ENCODE measurements at places on chromosomes 16 and 17.

DNA sequence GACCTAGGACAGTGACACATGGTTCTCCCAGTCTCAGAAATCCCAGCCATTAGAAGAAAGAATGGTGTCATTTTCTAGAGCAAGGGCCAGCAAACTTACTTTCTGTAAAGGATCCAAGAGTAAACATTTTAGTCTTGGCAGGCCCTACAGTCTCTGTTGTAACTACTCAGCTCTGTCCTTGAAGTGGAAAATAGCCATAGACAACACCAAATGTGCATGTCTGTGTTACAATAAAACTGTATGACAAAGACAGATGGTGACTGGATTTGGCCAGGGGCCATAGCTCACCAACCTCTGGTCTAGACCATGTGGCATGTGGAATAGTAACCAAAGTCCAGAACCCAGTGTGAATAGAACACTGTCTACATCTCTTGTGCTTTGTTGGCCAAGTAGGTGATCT is 286.5 kb downstream of the HS3ST4 start:
- no peak for DNase-seq

DNA sequence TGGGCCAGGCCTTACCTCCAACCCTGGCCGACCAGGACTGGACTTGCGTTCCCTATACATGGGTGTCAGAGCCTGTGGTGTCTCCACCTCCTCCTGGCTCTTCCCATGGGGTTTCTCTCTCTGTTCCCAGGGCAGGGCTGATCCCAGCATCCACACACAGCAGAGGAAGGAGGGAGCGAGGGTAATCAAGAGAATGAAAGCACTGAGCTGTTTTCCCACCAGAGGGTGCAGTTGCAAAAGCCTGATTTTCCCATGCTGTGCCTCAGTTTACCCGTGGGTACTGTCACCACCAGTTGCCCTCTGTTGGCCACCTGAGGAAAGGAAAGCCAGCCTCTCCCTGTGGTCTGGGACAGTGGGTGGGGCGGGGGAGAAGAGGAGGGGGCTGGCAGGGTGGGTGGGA is 249.7 kb upstream of the GSE1 start:
- DNase-seq = no peak

DNA sequence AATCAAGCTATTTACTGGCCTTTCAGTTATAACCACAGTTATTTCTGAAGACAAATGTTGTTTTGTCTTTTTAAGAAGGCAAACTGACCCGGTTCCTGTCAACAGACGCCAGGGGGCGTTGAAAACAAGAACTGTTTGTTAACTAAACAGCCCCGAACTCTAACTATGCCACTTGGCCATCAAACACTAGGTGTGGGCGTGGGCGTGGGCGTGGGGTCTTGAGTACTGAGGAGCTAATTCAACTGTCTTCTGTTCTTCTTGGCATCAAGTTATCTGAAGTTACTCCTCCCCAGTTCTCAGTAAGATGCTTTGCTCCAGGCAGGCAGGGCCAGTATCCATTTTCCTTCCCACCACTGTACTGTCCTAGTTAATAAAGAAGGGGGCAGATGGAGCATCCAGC is 63.3 kb upstream of the MTMR4 start:
- DNase-seq = peak; percentile 70

DNA sequence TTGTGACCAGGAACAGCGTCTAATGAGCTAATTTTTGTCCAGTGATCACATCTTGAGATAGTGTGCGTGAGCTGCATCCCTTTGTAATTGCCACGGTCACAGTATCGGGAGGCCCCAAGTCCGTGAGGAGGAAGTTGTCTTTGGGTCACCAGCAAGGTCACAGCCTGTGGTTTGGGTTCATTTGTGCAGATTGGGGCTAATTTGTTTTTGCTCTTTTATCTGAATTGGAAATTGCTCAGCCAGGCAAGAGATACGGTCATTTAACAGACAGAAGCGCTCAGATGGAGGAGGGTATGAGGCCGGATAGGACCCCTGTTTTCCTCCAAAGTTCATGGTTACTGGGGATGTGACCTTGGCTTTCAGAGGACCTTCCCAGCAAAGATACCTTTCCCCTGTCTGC is 174.1 kb downstream of the SNX29 start:
- no peak for DNase-seq

- peak; percentile 41 for DNase-seq
These were observed 19.8 kb upstream of the CMIP start for GRCh38 chr16:81424771-81425170.

- no peak for DNase-seq
These were observed 105.8 kb downstream of the TANC2 start for GRCh38 chr17:63071797-63072196.

GRCh38 chr17:19382531-19383444 is 4.2 kb downstream of the MFAP4 start:
- DNase-seq = no peak

- no peak for DNase-seq
These were observed 30.3 kb upstream of the IL17C start for GRCh38 chr16:88608076-88608475.

- DNase-seq = no peak
These were observed 1.7 kb upstream of the METTL22 start for GRCh38 chr16:8619671-8620370.

All from MCF 10A (cell line).